ENCODE measurements at places on chromosomes 3 and 15.

DNA sequence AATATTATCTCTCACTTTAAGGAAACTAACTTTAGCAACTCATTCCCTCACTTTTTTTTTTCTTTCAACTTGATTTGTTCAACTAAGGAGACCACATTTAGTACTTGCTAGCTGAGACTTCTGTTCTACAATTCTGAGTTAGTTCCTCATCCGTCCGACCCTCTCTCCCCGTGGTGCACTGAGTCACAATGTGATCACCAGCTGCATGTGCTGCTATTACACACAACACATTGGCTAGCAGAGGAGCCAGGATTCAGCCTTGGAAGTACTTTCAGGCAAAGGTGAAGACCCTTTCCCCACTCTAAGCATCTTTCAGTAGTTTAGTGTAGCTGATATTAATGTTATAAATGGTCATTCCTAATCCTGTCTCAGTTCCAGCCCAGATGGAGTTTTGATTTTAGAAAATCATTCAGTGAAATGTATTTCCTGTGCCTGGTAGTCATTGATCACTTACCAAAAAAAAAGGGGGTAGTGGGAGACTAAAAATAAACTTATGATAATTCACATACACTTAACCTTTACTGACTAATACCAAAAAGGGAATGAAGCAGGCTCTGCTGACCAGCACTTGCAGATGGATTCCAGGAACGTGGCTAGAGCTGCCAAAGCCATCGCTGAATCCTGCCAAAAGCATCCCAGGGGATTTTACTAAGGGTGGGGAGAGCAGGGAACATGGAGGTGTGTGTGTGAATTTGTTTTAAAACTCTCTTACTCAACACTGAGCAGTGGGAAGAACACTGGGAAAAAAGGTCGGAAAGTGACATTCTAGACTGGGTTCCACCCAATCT, 424.8 kb downstream of the LPP start:
- no peak for DNase-seq

DNA sequence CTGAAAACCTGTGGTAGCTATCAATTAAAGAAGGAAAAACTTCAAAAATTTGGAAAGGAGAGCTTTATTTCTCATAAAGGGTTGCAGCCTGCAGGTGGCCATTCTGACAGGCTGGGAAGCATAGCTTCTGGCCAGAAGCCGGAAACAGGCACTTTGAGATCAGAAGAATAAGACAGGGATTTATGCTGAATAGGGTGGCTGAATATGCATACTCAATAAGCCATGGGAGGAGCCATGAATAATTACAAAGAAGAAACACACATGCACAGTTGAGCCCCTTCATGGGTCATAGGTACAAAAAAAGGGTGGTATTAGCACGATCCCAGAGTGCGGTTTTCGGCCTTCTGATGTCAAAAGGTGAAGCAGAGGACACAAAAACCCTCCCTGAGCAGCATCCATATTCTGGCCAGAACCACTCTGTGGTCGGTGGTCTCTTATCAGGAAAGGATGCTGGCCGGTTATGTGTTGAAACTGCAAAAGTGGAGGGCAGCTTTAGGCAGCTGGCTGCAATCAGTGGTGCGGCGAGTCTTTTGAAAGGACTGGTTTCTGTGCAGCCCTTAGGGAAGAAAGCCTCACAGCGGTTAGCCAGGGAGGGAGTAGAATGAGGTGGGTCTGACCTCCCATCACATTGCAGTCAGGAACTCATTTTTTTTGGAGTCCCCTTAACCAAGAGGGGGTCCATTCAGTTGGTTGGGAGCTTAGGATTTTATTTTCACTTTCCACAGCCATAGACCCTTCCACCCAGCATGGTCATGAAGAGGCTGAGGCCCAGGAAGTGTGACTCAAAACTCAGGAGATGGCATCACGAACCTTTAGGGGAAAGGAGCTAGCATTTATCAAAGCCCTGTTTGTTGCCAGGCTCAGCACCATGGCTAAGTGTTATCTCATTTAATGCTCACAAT, 34.7 kb upstream of the CCDC174 start:
- no peak for DNase-seq

GRCh38 chr3:99407257-99407656, 231.1 kb upstream of the COL8A1 start:
- DNase-seq: no peak

DNA sequence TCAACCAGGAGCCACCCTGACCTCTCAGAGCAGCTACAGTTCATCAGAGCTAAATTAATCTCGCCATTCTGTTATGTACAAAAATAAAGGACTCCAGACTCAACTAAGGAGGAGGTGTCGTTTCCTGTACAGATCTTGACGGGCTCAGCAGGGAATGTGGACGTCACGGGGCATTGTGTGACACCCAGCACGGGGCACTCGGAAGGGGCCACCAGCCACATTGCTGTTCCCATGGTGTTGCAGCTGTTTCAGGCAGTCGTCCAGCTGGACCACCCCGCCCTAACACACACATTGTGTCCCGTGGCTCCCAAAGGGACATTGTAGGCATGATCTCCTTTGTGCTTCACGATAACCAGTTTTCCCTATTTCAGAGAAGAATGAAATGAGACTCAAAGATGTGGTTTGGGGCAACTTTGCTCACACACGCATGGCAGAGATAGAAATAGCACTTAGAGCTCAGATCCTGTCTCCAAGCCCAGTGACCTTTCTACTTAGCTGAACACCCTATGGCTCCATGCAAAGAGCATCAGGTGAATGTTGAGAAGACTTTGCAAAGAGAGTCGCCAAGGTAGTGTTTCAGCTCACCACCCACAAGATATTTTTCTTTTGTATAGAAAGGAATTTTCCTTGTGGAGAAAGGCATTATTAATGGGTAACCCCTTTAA, 5.5 kb downstream of the SSUH2 start:
- no peak for DNase-seq

GRCh38 chr3:189195302-189195701, 23.5 kb downstream of the TPRG1 start:
- no peak for DNase-seq

- no peak for DNase-seq
Observed at GRCh38 chr3:115139072-115139471, 8.0 kb downstream of the ZBTB20 start.

- no peak for DNase-seq
Observed at GRCh38 chr15:62527387-62527786, 362.3 kb upstream of the C2CD4B start.

GRCh38 chr3:67706934-67707333, 52.5 kb upstream of the SUCLG2 start:
- no peak for DNase-seq

DNA sequence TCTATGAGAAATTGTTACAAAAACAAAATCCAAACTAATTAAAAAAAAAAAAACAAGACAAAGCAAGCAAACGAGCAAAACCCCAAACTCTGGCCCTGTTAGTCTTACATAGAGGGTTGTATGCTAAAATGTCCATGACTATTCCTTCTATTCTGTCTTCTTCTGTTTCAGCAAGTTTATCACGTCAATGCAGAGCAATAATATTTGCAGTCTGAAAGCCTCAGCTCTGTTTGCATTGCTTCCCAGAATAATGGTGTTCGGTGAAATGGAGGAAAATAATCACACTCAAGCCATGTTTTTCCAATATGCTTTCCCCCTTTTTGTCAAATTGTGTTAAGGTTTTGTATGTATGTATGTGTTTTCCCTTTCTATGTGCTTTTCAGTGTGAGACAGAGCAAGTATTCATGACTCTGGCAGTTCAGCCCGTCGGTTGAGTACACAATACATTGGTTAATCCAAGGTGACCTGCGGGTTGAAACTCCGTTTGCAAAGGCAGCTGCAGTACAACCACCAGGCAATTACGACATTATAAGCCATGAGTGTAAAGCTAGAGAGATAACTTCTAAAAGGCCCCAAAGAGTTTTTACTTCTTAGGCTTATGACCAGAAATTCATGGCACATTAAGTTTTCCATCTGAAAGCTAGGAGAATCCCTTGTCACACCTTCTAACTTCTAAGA, 34.9 kb upstream of the MAGI1 start:
- DNase-seq: no peak

- no peak for DNase-seq
Observed at GRCh38 chr15:90271459-90272166, 6.1 kb downstream of the NGRN start.

GRCh38 chr3:48797626-48798025, 50.0 kb downstream of the PRKAR2A start:
- DNase-seq: no peak

DNA sequence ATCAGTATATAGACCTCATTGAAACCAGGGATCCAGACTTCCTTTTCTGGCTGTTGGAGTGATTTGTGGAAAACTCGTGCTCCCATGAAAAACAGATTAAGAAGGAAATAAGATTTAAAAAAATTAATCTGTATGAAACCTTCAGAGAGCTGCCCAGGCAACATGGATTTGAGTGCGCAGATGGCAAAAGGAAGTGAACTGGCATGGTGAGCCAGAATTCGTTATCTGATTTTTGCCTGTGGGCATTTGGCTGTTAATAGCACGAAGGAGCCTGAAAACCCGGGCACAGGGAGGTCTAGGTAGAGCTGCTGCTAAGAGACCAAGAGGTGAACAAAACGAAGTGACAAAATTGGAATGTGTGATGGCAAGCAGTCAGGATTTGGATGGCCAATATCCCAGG, 19.1 kb upstream of the SPINK8 start:
- DNase-seq: no peak

GRCh38 chr3:127719369-127719768, 46.6 kb downstream of the ABTB1 start:
- DNase-seq: no peak

GRCh38 chr3:193942516-193943055, 193.4 kb upstream of the HES1 start:
- no peak for DNase-seq

GRCh38 chr3:44914936-44915335, 40.5 kb downstream of the TGM4 start:
- DNase-seq: no peak

DNA sequence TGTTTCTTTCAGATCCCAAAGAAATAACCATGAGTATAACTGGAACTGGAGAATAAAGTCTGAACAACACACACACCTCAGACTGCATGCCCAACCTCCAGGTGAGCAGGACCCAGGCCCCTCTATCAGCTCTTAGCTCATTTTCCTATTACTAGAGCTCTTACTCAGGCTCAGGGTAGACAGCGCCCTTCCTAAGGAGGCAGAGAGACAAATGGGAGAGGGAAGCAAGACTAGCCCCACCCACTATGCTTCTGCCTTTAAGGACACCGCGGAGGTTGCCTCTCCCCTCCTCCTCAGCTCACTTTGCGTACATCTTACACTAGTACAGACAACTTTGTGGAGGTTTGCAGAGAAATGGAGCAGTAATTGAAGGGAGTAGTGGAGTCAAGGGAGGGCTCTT, 44.0 kb upstream of the GLCE start:
- DNase-seq: no peak

DNA sequence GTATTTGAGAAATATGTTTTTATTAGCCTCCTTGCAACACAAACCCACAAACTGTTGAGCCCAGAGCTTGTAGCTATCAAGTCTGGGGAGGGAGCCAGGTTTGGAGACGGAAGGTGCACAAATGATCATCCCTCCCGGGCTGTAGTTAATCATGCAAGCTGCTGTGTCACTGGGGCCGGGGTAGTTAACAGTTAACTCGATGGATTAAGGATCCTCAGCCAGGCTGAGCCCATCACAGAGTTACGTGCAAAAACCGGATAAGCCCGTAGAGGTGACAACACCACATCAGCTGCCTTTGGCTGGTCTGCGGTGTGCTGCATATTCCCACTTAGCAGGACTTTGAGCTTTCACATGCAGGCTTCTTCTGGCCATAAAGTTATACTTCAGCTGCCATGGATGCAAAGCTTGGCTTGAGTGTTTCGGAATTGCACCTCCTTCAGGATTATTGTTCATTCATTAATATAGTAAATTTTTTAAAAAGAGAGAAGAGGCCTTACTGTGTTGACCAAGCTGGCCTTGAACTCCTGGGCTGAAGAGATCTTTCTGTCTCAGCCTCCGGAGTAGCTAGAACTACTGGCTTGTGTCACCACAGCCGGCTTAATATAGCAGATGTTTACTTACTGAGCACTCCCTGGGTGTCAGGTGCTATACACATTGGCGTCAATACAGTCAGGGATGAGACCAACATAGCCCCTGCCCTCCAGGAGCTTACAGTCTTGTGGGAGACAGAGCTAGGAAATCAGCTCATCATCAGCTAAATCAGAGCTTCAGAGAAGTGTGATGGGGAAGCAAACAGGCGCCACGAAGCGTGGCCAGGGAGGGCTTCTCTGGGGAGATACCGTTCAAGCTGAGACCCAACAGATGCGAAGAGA, 226.8 kb upstream of the BHLHE40 start:
- DNase-seq: no peak

GRCh38 chr15:74316141-74316540, 51.3 kb downstream of the CYP11A1 start:
- DNase-seq: no peak

- no peak for DNase-seq
Observed at GRCh38 chr15:30650012-30650929, 24.3 kb downstream of the ARHGAP11B start.

DNA sequence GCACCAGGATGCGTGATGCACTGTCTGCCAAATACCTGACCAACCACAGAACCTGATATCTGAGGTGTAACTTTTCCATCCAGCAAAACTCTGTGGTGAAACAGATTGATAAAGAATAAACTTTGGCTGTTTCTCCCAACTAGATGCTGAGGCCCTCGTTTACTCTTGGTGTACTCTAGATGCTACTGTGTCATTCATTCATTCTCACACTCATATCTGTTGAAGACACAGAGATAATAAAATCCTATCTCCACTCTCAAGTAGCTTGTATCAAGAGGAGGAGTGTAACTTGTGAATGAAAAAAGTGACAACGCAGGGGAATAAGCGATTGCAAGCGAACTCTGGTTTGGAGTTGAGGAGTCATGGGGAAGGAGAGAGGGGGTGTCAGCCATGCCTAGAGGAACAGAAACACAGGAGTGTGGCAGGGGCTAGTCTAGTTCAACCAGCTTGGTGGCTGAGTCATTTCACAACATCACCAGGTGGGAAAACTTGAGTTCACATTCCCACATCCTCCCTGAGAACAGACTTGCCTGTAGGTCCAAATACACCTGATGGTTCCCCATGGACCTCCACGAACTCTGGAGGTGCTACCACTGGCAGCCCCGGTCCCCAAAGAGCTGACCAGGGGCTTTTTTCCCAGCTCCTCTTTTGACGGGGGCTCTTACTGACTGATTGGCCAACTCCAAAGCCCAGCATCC, 73.3 kb upstream of the SNRK start:
- no peak for DNase-seq

GRCh38 chr3:12224181-12225147, 64.4 kb upstream of the PPARG start:
- DNase-seq: no peak

GRCh38 chr3:195128255-195129071, 142.5 kb downstream of the XXYLT1 start:
- DNase-seq: no peak

DNA sequence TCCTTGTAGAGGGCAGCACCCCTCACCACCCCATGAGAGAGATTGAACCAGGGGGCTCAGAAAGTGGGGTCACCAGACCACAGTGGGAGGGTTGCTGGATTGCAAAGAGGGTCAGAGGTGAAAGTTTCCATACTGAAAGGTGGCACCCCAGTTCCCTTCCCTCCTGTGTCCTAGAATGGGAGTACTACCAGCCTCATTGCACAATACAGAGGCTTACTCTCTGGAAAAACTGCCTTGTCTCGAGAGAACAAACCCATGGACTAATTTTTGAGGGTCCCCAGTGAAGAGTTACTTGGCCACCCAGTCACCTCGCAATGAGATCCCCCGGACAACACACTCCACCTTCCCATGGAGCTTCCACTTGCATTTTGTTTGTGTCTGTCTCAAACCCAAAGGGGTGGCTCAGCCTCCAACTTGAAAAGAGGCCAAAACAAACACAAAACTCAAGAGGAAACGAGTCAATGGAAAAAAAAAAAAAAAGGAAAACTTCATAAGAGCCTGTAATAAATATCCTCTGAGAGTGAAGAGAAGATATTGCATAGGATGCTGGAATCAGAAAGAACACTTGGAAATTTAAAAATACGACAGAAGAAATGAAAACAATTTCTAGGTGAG, 18.6 kb downstream of the MESP2 start:
- no peak for DNase-seq
